Fibroblast of skin of right quadriceps (primary cell): ENCODE measurements at places on chromosomes 6 and 20.

DNA sequence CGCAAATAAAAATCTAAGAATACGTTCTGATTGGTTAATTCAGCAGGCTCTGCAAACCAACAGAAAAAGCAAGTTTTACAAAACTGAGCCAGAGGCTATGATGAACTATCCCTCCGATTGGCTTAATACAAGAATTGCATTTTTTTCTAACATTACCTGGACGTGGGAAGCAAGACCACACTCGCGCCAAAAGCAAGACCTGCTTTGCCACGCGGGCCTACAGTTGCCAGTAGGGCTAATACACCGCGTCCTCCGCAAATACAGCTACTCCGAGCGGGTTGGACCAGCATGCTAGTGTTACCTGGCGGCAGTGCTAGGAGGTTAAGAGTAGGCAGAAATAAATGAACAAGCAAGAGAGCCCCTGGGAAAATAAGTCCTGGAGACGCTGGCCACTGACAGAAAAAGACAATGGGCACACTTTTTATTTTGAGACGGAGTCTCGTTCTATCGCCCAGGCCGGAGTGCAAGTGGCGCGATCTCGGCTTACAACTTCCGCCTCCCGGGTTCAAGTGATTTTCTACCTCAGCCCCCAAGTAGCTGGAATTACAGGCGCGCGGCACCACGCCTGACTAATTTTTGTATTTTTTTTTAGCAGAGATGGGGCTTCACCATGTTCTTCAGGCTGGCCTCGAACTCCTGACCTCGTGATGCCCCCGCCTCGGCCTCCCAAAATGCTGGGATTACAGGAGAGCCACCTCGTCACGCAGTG lies 131.9 kb upstream of the BTN3A2 start:
- DNase-seq = peak; percentile 85

- DNase-seq = no peak
Observed at GRCh38 chr6:26403893-26404292, 1.8 kb downstream of the BTN3A1 start.

GRCh38 chr6:75344455-75344854 lies 59.9 kb upstream of the TMEM30A start:
- DNase-seq = no peak

DNA sequence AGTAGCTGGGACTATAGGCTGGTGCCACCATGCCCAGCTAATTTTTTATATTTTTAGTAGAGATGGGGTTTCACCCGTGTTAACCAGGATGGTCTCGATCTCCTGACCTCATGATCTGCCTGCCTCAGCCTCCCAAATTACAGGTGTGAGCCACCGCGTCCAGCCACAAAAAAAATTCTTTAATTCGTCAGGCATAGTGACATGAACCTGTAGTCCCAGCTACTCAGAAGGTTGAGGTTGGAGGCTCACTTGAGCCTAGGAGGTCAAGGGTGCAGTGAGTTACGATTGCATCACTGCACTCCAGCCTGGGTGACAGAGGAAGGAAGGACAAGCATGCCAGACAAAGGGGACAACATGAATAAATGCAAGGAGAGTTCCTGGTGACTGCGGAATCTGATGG lies 19.5 kb upstream of the ASXL1 start:
- DNase-seq = no peak

DNA sequence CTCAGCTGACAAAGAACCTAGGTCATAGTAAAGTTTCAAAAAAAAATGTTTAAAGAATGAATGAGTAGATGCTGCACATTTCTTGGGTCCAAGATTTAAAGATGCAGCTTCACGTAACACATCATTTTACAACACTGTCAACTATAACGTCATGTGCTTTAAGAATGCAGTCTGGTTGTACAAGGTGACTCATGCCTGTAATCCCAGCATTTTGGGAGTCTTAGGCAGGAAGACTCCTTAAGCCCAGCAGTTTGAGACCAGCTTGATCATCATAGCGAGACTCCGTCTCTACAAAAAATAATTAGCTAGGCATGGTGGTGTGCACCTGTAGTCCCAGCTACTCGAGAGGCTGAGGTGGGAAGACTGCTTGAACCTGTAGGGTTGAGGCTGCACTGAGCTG lies 21.9 kb downstream of the SLC17A5 start:
- peak; percentile 44 for DNase-seq

- peak; percentile 8 for DNase-seq
Observed at GRCh38 chr20:37615340-37616109, 78.3 kb upstream of the CTNNBL1 start.

GRCh38 chr6:112443179-112444065 lies 96.3 kb downstream of the RFPL4B start:
- peak; percentile 73 for DNase-seq

- no peak for DNase-seq
Observed at GRCh38 chr6:138287144-138287955, 69.1 kb upstream of the PBOV1 start.

- DNase-seq = peak; percentile 86
Observed at GRCh38 chr6:72784581-72784980, 162.7 kb downstream of the KCNQ5 start.

GRCh38 chr6:25706314-25707014 lies 48.1 kb upstream of the SLC17A4 start:
- no peak for DNase-seq

DNA sequence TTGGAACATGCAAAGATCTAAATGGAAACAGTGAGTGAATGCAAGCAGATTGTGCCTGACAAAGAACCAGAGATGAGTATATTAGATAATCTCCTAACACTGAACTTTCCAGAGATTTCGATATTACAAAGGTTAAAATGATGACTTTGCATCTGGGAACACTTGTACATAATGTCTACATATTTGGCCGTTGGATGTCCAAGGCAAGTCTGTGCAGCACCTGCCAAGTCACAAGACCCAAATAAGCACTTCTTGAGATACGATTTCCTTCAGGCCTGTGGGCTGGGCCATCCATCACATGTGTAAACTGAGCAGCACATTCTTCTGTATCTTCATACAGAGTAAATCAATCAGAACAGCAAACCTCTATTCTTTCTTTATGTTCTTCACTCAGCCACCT lies 32.5 kb upstream of the SMLR1 start:
- DNase-seq = no peak

GRCh38 chr6:162750776-162751175 lies 23.0 kb downstream of the PACRG start:
- peak; percentile 29 for DNase-seq

DNA sequence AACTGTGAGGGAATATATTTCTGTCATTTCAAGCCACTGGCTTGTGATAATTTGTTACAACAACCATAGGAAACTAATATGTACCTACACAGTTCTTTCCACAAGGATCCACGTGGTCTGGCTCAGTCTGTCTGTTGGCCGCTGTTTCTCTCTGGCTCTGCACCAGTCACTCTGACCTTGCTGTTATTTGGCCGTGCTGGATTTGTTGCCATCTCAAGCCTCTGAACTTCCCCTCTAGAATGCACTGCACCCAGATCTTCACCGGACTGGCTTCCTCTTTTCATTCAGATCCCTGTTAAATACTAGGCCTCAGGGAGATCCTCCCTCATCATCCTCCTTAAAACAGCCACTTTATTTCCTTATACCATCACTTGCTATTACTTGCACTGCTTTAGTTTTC lies 446.8 kb downstream of the TFAP2B start:
- DNase-seq = no peak

DNA sequence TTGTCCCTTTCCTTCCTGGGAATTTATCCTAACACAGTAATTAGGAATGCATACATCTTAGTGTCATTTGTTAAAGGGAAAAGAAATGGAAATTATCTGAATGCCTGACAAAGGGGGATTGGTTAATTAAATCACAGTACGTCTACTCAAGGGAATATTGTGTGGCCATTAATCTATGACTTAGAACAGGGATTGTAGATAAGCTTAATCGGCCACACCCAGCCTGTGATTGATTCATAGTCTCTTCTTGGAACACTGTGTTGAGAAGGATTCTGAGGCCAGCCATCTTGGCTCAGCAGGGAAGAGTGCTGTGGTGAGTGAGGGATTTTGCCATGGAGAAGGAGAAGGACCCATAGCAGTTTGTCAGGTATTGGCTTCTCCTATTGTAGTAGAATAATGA lies 50.5 kb downstream of the CTNNBL1 start:
- DNase-seq = no peak

GRCh38 chr6:31784098-31784925 lies 7.2 kb upstream of the VWA7 start:
- DNase-seq = no peak

DNA sequence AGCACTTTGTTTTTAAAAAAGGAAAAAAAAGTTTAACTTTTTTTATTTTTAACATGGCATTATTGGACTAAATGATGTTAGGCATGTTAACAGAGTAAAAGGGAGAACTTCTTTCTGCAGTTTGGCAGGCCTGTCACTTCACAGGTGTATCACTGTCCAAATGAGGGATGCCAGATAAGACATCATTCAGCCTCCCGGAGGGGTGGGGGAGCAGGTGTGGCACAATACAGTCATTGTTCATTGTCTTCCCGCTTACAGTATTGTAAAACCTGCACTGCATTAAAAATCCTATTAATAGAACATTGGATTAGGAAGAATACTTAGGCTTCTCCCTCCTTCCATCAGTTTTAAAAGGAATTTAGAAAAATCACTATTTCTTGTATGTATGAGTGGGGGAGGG lies 80.7 kb downstream of the CARMIL1 start:
- DNase-seq = no peak

DNA sequence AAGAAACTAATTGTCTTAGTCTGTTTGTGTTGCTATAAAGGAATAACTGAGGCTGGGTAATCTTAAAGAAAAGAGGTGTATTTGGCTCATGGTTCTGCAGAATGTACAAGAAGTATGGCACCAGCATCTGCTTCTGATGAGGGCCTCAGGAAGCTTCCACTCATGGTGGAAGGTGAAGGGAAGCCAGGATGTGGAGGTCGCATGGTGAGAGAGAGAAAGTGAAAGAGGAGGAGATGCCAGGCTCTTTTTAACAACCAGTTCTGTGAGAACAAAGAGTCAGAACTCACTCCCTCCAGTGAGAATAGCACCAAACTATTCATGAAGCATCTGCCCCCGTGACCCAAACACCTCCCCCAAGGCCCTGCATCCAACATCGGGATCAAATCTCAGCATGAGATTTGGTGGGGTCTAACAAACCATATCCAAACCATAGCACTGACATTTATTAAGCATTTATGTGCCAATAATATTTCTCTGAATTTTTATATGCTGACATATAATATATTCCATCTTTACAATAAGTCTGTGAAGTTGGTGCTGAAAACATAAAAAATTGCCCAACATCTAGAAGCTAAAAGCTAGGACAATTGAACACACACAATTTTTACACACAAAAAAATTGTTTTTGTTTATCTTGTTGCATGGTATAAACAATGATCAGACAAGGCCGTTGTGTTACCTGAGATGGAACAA lies 29.2 kb upstream of the BTN3A2 start:
- no peak for DNase-seq

GRCh38 chr20:44357555-44358125 lies 2.1 kb downstream of the HNF4A start:
- DNase-seq = no peak

DNA sequence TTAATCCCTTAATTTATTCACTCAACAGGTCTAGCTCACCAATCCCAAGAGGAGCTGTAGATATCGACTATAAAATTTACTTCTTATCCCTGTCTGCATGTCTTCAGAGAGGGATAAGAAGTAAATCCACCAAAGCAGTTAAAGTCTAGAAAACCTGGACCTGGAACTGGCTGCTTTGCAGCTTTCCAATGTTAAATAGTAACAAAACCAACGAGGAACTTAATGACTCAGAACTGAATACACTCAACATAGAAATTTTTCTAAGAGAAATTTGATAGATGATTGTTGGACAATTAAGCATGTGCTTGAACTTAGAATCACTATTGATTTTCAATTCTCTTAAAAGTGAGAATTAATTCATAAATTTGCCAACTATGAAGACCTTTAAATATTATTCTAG lies 11.5 kb upstream of the TMEM244 start:
- DNase-seq = no peak

GRCh38 chr20:44800391-44801046 lies 9.8 kb downstream of the RIMS4 start:
- no peak for DNase-seq

- no peak for DNase-seq
Observed at GRCh38 chr20:21230220-21230619, 72.9 kb upstream of the XRN2 start.

DNA sequence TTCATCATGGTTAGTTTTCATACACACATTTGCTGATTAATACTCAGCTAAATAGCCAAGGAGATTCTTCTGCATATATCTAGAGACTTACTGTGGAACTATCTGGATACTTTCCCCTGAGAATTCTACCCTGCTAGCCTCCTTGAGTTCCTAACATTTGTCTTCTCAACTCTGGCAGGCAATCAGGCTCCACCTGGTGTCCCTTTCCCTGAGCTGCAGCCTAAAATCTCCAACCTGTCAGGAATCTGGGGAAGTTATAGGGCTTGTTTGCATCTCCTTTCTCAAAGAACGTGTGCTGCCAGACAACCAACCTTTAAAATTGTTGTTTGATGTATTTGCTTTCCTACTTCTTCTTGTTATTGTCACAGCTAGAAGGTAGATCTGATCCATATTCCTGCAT lies 73.4 kb downstream of the FUT9 start:
- no peak for DNase-seq

DNA sequence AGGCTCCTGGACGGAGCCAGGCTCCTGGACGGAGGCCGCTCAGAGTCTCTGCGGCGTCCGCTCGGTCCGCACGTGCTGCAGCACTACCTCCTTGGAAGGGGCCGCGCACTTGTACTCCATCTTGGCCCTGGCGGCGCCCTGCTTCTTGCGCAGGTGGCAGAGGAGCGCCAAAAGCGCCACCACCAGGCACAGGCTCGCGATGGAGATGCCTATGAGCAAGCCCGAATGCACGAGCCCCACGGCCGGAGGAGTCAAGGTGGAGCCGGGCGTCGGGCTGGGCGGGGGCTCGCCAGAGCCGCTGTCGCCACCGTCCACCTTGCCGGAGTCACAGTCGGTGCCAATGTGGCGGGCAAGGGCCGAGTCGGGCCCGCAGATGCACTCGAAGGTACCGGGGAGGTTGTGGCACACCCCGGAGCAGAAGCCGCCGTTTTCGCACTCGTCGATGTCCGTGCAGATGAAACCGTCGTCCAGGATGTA lies 1.7 kb downstream of the THBD start:
- no peak for DNase-seq

DNA sequence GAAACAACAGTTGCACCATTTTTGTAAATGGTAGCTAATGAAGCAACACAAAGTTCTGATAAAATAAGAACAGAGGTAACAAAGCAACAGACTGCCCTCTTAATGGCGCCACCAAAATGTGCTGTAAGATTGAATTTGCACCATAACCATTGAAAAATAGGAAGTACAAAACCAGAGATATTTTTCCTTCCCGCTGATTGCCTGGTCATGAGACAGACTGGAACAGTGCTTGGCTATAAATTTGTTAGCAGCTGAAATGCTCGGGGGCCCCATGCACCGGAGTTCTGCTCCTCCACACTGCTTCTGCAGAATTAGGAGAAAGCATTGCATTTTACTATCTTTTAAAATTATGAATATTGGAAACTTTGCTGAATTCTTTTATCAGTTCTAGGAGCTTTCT lies 164.4 kb upstream of the QKI start:
- no peak for DNase-seq

DNA sequence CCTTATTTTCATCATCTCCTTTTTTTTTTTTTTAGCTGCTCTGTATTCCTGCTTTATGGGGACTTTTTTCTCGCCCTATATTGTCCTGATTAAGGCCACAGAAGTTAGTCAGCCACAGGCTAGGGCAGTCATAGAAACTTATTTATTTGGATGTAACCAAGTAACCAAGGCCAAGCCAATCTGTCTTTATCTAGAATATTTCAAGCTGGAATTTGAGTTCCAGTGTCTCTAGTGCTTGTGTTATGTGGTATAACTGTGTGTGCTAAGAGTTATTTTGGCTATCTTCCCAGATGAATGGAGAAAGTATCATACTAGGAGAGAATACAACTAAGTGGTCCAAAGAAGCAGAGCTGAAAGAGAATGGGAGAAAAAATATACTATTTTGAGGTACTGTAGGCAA lies 751.5 kb downstream of the CBLN4 start:
- peak; percentile 18 for DNase-seq
